ENCODE measurements at places on chromosomes 4 and X.

DNA sequence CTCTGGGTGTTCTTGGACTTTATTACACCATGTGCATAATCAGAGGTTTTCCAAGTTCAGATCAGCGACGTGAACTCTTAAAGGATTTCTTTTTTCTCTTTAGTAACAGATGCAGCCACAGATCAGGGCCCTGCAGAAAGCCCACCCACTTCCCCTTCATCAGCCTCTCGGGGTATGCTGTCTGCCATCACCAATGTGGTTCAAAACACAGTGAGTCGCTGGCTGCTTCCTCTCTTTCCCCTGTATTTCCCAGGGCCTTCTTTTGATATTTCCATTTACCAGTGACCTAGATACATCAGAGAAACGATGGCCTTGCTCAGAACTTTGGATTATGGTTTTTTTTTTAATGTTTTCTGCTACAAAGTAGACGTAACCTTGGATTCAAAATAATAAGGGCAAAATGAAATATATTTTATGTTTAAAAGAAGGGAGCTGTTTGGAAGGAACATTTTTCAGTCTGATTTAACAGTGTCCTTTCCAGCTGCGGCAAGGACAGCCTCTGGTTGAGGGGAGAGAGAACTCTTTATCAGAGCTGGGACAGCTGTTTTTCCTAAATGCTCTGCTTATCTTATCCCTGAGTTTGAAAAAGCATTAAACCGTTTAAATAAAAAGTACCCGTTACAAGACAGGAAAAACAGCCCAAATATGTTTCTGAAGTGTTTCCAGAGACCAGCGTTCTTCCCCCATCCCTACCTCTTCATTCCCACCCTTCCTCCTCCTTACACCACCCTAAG is 38.2 kb downstream of the FAM114A1 start:
- no peak for DNase-seq

DNA sequence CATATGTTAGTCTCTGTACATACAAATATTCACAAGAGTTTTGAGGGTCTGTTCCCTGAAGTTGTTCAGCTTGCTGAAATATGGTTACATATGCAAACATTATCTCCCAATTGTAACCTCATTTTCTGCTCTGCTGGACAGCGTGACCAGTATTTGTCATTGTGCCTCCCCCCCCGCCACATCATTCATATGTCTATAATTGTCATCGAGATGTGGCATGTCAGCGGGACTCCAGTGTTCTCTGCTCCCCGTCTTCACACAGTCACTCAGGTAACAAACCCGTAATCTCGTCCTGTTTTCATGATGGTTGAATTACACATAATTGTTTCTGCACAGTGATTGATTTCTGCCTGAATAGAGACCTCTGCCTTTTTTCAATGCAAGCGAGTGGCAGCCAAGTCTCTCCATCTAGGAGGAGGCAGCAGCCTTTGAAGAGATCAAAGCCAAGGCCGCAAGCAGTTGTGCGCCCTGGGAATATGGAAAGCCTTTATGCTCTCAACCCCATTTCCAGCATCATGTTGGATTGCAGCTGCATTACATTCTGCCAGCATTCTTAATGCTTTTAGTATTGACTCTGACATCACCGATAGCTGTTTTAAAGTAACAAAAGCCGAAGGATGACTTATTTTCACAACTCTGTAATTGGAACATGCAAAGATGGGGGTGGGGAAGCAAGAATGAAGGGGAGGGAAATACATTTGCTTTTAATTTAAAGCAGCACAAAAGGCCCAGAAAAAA is 27.4 kb downstream of the LEF1 start:
- DNase-seq, result no peak

GRCh38 chr4:121824171-121824527 is 466 bp upstream of the CCNA2 start:
- no peak for DNase-seq

- DNase-seq, result no peak
These were observed 163.6 kb downstream of the SPRY1 start for GRCh38 chr4:123559955-123560871.

DNA sequence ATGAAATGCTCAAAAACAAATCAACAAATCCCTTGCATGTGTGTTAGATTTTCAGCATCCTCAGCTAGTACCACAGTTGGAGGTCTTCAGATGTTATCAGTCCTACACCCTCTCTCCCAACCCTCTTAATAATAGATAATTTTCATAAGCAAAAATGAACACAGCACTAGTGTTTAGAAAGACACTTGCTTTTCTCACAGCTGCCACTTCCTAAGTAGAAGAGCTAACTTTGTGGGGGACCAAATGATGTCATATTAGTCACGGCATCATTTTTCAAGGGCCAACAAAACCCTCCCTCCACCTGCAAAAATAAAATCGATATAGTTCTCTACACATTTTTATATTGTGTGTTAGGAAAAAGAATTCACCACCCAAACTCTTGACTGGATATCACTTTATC is 163.5 kb upstream of the GYPA start:
- peak; percentile 33 for DNase-seq

- no peak for DNase-seq
These were observed 131.7 kb downstream of the CLCN4 start for GRCh38 chrX:10288373-10288975.

- DNase-seq, result peak; percentile 11
These were observed 7.6 kb upstream of the SYTL5 start for GRCh38 chrX:37998586-37999262.

DNA sequence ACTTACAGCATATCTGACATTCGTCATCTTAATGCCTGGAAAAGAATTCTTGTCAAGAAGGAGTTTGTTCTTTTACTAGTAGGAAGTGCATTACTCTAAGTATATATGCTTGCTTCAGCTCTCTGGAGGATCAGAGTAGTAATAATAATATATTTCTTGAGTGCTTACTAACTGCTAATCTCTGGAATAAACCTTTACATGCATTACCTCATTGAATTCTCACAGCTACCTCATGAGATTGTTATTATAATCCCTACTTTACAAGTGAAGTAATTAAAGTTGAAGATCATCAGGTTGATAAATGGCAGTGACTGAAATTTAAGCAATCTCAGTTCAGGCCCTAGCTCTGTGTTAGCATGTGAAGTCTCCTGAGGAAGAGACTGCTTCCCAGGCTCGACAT is 115.0 kb upstream of the PDE5A start:
- no peak for DNase-seq

- no peak for DNase-seq
These were observed 4.3 kb upstream of the ZCCHC4 start for GRCh38 chr4:25308306-25308705.

GRCh38 chr4:183763990-183764754 is 105.1 kb downstream of the TRAPPC11 start:
- DNase-seq, result no peak

DNA sequence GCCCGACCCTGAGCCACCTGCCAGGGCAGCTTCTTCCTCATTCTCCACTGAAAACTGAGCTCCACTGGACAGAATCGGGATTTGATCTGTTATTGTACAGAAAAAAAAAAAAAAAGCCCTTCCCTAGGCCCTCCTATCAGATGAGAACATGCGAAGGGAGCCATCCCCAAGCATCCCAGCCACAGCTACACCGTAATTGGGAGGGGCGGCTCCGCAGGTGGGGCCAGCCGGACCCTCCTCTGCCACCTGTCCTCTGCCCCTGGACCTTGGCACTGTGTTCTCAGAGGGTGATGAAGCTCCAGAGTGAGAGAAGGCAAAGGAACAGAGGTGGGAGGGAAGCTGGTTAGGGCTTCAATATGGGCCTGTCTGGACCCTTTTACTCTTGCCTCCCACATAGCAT is 240.0 kb upstream of the PSAPL1 start:
- DNase-seq, result no peak

DNA sequence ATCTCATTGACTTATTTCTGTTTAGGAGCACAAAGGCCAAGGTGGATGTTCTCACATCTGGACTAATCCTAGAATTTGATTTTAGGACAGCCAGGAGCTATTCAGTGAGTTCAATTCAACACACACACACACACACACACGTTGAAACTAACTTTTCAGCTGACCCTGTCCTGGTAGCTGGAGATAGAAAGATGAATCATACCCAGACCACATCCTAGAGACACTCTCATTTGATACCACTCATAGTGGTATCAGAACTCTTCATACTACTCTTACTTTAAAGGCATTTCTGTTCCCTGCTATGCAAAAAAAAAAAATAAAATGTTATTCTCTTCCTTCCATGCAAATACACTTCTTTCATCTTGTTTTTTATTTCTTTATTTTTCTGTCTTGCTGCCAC is 36.7 kb downstream of the KLF8 start:
- DNase-seq, result no peak

DNA sequence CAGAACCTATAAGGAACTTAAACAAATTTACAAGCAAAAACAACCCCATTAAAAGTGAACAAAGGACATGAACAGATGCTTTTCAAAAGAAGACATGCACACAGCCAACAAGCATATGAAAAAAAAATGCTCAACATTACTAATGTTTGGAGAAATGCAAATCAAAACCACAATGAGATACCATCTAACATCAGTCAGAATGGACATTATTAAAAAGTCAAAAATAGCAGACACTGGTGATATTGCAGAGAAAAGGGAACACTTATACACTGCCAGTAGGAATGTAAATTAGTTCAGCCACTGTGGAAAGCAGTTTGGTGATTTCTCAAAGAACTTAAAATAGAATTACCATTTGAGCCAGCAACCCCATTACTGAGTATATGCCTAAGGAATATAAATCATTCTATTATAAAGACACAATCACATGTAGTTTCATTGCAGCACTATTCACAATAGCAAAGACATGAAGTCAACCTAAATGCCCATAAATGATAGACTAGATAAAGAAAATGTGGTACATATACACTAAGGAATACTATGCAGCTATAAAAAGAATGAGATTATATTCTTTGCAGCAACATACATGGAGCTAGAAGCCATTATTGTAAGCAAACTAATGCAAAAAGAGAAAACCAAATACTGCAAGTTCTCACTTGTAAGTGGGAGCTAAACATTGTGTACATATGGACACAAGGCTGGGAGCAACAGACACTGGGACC is 1509.4 kb downstream of the TECRL start:
- DNase-seq, result no peak

DNA sequence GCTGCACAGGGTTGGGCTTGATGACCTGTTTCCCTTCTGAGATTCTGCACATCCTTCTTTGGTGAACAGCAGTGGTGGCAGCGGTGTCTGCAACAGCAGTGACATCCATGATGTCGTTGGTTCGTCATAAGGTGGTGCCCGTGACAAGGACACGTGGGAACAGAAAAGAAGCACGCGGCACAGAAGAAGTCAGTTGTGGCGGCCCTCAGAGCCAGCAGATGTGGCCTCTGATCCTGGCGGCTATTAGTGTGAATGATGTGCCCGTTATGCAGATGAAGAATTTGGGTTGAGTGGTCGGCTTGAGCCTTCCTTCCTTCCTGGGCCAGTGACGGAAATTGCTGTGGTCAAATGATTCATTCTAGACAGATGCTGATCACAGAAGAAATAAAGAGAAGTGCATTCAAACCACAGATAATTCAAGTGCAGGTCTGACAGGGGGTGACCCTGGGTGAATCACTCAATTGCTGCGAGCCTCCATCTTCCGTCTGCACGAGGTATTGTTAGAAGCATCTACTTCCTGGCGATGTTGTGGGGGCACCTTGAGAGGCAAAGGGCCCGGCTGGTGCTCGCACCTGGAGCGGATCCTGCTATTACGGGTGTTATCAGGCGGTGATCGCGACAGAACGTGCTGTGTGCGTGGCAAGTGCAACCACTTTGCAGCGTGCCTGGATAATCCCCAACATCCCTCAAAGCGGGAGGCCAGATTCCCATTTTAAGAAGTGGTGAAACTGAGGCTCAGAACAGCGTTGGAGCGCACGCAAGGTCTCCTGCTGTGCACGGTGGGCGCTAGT is 215.2 kb upstream of the PSAPL1 start:
- DNase-seq, result no peak

- DNase-seq, result no peak
These were observed 55.6 kb upstream of the ADRA2C start for GRCh38 chr4:3710451-3711182.

DNA sequence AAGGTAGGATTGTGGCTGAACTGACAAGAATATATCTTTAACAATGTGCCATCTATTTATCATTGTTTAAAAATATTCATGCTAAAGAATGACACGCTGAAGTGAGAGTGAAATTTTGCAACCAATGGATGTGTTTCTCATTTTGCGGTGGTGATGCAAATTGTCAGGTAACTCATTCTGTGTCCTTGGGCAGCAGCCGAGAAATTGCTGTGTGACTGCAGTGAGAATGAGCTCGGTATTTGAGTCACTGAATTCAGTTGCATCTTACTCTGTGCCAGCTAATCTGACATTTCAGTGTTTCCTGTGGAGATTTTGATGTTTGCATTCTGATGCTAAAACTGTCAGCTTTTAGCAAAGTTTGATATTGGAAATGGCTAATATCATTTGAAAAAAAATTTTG is 28.1 kb downstream of the MCUB start:
- no peak for DNase-seq

- DNase-seq, result no peak
These were observed 177.3 kb upstream of the FAT1 start for GRCh38 chr4:186900984-186901383.

GRCh38 chr4:38242822-38243387 is 282.7 kb downstream of the PTTG2 start:
- DNase-seq, result no peak

- DNase-seq, result no peak
These were observed 19.5 kb upstream of the SYTL5 start for GRCh38 chrX:37986893-37987292.

DNA sequence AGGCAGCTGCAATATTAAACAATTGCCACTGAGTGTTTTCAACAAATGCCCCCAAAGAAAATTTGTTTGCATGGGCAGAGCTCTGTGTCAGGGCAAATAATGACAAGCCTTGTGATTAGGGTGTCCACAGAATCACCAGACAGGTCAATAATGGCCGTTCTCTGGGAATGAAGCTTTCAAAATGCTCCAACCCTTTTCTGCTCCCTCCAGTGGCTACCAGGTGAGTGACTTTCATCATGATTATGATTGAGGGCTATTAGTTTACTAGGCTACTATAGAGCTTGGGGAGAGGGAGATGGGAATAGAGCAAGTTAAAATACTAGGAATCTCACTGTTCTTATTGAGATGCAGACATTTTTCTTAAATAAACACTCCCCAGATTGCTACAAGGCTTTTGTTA is 23.5 kb downstream of the IRS4 start:
- DNase-seq, result no peak

GRCh38 chr4:55979562-55979961 is 30.8 kb downstream of the CEP135 start:
- no peak for DNase-seq

Measured in SHP77 (cell line).